Activated naive CD4-positive, alpha-beta T cell (primary cell): ENCODE measurements at places on chromosomes 12 and 14.

- DNase-seq: no peak
These were observed 2.0 kb downstream of the CRY1 start for GRCh38 chr12:107091381-107091780.

DNA sequence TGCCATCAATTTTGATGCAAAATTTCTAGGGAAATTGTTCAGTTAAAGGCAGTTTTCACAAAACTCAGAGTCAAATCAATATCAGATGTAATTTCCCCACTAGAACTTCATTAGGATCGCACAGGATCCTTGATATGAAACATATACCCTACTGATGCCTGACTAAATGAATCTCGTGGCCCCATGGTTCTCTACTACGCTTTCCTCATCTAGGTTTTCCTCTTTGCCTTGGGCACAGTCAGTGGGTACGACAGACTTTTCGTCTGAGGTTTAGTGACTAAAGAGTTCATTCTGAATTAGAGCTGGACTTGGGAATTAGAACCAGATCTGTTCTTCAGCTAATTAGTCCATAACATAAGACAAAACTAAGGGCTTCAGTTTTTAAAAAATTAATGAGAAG is 42.5 kb upstream of the GNPNAT1 start:
- no peak for DNase-seq

- DNase-seq: no peak
These were observed 12.9 kb downstream of the NYNRIN start for GRCh38 chr14:24411443-24412389.

- DNase-seq: no peak
These were observed 30.8 kb downstream of the TMTC3 start for GRCh38 chr12:88172844-88173407.

DNA sequence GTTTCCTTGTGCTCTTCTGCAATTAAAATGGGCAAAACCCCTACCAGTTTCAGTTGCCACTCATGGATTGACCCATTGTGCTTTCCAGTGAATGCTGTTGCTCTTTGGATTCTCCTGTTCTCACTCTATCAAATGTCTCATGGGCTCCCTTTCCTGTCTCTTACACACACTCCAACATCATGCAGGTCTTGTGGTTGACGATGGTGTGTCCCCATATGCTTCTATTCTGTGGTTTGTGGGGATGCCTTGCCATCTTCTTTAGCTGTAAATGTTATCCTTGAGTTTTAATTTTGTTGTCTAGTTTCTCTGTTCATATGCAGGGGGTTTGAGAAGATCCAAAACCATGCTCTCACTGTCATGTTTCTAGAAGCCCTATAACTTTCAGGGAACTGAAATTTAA is 31.9 kb upstream of the FBXO34 start:
- DNase-seq: no peak

DNA sequence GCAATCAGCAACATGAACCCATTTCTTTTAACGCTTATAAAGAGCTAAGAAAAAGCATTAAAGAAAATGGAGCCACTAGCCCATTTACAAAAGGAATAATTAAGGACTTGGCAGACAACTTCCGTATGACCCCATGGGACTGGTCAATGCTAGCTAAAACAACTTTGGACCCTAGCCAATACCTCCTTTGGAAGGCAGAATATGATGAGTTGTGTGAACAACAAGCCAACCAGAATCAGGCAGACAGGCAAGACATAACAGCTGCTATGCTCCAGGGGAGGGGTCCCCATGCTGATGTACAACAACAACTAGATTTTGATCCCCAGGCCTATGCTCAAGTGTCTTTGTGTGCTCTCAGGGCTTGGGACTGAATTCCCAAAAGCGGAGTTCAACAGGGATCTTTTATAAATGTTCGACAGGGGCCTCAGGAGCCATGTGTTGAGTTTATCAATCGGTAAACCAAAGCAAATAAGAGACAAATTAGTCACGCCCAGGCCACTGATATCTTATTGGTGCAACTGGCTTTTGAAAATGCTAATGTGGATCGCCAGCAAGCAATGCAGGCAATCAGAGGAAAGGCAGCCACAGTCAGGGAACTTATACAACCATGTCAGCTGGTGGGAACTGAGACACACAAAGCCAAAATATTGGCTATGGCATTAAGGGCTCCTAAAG is 254.4 kb upstream of the DIO2 start:
- DNase-seq: no peak

GRCh38 chr12:20044846-20045245 is 323.5 kb upstream of the PDE3A start:
- no peak for DNase-seq

GRCh38 chr12:93626160-93626559 is 51.0 kb upstream of the CRADD start:
- no peak for DNase-seq

GRCh38 chr12:30533558-30534265 is 162.0 kb downstream of the IPO8 start:
- DNase-seq: no peak

DNA sequence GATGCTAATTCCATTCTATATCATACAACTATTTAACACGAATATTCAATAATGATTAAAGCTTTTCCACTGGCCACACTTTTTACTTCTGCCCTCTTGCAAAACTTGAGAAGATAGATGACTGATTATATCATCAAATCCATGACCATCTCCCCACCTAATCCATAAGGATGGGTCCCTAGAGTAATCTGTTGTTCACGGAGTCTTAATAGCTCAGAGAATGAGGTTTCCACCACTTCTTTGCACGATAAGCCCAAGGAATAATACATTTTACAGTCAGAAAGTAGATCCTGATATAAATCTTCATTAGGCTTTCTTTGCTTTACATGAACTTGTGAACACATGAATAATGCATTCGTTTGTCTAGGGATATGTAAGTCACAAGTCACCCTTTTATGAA is 527.2 kb downstream of the GALC start:
- DNase-seq: no peak

DNA sequence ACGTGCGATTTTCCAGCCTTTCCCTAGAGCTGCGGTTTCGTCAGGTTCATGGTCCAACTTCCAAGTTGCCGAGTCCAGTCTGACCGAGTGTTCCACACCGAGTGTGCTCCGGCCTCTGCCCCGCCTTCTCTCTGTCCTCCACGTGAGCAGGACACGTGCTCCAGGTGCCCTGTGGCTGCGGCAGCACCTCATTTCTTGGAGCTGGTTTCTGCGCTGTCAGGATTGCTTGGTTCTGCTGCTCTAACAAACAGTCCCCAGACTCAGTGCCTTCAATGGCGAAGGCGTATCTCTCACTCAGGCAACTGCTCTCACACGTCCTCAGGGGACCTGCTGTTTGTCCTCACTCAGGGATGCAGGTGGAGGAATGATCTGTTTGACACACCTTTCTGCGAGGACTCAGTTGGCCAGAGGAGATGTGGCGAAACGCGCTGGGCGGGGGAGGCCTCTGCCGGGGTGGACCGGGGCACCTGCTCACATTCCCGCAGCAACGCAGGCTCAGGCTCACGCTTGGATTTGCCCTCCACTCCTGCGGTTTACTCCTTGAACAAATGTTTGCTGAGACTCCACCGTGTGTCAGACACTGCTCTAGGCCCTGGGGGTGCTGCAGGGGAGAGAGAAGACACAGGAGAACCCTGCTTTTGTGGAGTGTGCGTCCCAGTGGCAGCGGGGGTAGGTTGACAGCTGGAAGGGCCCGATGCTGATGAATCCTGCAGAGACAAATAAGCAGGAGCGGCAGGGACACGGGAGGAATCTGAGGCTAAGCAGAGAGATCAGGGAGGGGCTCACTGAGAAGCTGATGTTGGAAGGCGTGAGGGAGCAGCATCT is 63.4 kb upstream of the FBRSL1 start:
- DNase-seq: no peak

- no peak for DNase-seq
These were observed 9.4 kb upstream of the CNIH1 start for GRCh38 chr14:54450535-54450934.

DNA sequence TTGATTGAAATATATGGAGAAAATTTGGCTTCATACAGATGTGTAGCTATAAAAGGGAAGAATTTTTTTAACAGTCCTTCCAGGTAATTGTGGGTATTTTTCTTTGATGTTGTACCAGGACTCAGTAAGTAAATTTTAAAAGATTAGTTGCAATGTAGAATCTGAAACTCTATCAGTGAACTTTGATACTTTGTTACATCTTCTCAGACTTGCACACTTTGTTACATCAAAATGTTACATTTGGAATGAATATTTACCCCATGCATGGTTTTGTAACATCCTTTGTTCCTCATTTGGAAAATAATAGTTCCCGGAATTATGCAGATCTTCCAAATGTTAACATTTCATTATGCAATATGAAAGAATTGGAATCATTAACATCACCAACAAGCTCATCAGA is 13.8 kb downstream of the MTHFD1 start:
- DNase-seq: no peak

DNA sequence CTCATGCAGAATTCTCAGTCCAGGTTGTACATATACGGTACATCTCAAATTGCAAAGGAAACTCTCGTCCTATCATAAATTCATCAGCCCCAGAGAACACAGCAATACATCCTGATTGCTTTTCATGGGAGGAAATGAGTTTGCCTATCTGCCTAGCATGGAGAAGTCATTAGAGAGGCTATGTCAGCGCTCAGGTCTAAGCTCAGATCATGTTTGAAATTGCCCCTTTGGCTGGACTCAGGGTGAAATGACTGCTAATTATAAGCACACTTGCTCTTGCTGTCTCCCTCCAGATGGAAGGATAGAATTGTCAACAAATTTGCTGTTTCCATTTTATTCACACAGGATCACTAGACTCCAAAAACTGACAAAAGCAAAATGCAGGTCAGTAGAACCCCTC is 178.4 kb downstream of the RIMBP2 start:
- DNase-seq: no peak

- DNase-seq: no peak
These were observed 2.2 kb upstream of the KCNH3 start for GRCh38 chr12:49536526-49537071.

DNA sequence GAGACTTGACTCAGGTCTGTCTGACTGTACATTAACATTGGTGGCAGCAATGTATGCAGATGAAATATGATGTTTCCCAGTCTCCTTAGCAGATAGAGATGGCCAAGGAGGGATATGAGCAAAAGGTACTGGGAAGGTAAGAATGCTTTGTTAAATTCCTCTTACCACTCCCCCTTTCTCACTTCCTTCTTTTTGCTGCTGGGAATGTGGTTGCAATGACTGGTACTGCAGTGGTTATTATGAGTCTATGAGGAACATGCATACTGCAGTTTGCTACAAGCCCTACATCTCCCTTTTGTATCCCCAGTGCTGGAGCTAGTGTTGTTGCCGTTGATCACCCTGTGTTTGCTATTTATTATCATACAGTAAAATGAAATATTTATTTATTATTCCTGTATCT is 35.9 kb downstream of the ALDH1L2 start:
- DNase-seq: no peak

DNA sequence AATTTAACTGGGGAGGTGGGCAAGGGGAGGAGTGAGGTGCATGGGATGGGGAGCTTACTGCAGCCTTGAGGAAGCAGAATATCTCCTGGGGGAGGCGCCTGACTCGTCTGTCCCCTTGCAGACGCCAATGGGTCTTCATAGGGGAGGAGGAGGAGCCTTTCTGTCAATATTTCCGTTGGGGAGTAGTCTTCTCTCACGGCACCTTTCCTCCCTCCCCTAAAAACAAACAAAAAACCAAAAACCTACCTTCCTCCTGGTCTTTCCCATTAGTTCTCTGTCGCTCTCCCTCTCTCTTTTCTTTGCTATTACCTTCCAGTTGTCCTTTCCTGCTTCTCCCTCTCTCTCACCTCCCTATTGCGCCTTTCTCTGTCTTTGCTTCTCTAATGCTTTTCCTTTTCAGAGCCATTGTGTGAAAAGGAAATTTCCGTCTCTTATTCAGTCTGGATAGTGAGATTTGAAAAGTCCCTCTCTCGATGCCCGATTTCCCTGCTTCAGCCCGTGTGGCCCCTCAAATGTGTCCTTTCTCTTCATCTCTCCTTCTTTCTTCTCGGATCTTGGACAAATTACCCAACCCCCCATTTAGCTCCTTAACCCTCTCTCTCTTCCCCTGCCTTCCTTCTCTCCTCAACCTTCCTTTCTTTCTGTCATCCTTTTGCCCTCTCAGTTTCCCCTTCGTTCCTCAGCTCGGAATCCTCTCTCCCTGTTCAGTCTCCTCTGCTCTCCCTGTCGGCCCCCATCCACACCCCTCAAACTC is 5.9 kb downstream of the GPR84 start:
- no peak for DNase-seq

- no peak for DNase-seq
These were observed 206.2 kb downstream of the FSCB start for GRCh38 chr14:44300916-44301315.

DNA sequence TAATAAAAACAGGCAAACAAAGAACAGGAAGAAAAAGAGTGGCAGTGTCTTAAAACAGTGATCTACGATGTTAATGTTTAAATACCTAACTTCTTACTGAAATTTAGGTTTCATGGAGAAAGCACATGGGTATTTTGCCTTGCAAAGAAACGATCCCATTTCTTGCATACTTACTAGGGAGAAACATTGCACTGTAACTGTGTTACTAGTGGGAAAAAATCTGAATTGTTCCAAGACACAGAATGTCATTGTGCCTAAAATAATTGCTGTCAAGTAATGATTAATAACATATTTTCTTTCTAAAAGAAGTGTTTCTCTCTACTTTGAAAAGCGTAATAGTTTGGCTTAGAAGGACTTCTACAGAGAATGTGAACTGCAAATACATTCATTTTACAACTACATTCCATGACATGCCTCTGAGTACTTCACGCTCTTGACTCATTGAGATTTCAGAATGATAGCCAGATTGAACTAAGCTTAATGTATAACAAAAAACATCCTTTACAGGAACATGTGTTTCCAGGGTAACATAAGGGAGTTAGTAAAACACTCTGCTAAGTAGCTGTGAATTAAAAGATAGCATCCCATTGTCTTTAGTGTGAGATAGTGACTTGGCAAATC is 256.2 kb upstream of the CPNE8 start:
- no peak for DNase-seq

- DNase-seq: no peak
These were observed 1.5 kb downstream of the RILPL1 start for GRCh38 chr12:123532019-123532418.

GRCh38 chr12:67710582-67710981 is 62.0 kb downstream of the DYRK2 start:
- DNase-seq: no peak

DNA sequence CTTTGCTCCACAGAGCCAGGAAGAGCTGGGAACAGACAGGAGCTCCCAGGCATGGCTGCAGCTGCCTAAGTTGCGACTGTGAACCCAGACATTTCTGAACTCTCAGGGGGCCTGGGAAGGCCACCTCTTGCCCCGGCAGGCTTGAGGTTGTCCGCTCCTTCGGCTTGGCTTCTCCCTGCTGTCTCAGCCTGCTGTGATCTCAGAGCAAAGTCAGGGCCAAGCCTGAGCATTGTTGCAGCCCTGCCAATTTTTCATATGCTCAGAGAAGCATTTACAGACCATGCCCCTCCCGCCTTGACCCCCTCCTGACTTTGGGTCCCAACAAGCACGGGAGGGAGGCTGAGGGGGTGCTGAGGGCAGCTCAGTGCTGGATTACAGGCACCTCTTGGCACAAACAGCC is 1439.1 kb upstream of the FLRT2 start:
- DNase-seq: no peak

DNA sequence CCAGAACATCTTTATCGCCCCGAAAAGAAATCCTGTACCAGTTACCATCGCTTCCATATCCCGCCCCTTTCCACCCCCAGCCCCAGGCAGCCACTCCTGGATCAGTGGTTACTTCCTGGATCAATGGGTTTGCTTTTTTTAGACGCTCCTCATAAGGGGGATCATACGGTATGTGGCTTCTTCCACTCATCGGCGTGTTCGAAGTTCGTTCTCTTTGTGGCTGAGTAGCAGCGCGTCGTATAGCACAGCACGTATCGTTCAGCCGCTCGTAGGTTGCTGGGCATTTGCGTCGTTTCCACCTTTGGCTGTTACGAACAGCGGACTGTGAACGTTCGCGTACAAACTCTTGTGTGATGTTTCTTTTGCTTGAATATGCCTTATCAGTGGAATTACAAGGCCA is 1.8 kb downstream of the NOC4L start:
- no peak for DNase-seq
